Neural progenitor cell (in vitro differentiated cells): ENCODE measurements at places on chromosomes 2 and 18. TPM values are rescaled to one million over a fixed set of nuclear protein-coding genes. Genes with fewer than 3 reads are reported as not detected.

DNA sequence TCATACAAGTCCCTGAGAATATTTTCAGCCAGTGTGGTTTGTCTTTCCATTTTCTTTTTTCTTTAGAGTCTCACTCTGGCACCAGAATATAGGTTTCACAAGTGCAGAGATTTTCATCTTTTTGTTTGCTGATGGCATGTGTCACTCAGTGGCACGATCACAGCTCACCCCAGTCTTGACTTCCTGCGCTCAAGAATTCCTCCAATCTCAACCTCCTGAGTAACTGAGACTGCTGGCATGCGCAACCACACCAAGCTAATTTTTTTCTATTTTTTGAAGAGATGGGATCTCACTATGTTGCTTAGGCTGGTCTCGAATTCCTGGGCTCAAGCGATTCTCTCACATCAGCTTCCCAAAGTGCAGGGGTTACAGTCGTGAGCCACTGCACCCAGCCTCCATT lies 23.9 kb downstream of the NBEAL1 start:
- no peaks in the 10 kb centered on the region for H3K27me3 ChIP-seq
- DNase-seq: no peak
- H3K36me3 ChIP-seq: no peaks in the 10 kb centered on the region
- no peaks in the 10 kb centered on the region for H3K4me1 ChIP-seq
- no peak overlapping the region for H3K4me3 ChIP-seq

The MEX3C gene
- total RNA-seq: 67.5 and 94.7 TPM in 2 replicates

GRCh38 chr2:74201596-74201995 lies 3.2 kb downstream of the MTHFD2 start:
- H3K27ac ChIP-seq: no peak overlapping the region
- H3K4me1 ChIP-seq: peaks cover 17% of the 10 kb centered on the region
- no peaks in the 10 kb centered on the region for H3K36me3 ChIP-seq
- no peaks in the 10 kb centered on the region for H3K27me3 ChIP-seq
- H3K4me3 ChIP-seq: no peak overlapping the region
- DNase-seq: no peak

The GPR35 gene
- total RNA-seq: 0.34 and 0.74 TPM in 2 replicates

DNA sequence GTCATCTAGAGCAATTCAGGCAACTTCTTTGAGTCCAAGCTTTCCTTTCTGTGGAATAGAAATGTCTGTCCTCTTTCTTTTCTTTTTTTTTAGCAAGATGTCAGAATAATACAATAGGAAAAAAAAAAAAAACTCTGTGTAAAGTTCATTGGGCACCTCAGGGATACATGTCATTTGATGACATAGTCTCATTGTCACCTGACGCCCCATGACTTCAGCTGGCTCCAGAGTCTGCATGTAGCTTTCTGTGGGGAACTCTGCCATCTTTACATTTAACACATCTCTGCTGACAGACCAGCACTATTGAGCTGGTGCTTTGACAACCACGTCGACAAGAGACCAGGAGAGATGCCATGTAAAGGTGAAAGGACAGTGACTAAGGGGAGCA lies 172.5 kb upstream of the KLF7 start:
- H3K4me3 ChIP-seq: no peak overlapping the region
- no peak overlapping the region for H3K27ac ChIP-seq
- H3K27me3 ChIP-seq: peaks cover 14% of the 10 kb centered on the region
- DNase-seq: no peak
- H3K36me3 ChIP-seq: no peaks in the 10 kb centered on the region

GRCh38 chr2:163771596-163771995 lies 35.8 kb upstream of the FIGN start:
- no peak for DNase-seq
- no peaks in the 10 kb centered on the region for H3K27me3 ChIP-seq
- no peaks in the 10 kb centered on the region for H3K4me1 ChIP-seq
- no peak overlapping the region for H3K27ac ChIP-seq
- no peaks in the 10 kb centered on the region for H3K36me3 ChIP-seq

The CIB4 gene
- total RNA-seq: not detected in 2 replicates

GRCh38 chr2:18319987-18320386 lies 240.5 kb downstream of the RDH14 start:
- no peak overlapping the region for H3K4me3 ChIP-seq
- H3K36me3 ChIP-seq: no peaks in the 10 kb centered on the region
- H3K27ac ChIP-seq: no peak overlapping the region
- DNase-seq: no peak
- no peaks in the 10 kb centered on the region for H3K4me1 ChIP-seq

The FAM124B gene
- total RNA-seq: 0.15 TPM in 1 of 2 replicates, not detected in the other

The CPO gene
- not detected in 2 replicates for total RNA-seq

- H3K4me3 ChIP-seq: no peak overlapping the region
- no peak for DNase-seq
- H3K36me3 ChIP-seq: no peaks in the 10 kb centered on the region
- no peak overlapping the region for H3K27ac ChIP-seq
- H3K27me3 ChIP-seq: no peaks in the 10 kb centered on the region
Observed at GRCh38 chr18:78876868-78877267, 102.8 kb upstream of the SALL3 start.

The TUBA3E gene
- total RNA-seq: not detected in 2 replicates

The SNED1 gene
- 0.11 and 0.31 TPM in 2 replicates for total RNA-seq

DNA sequence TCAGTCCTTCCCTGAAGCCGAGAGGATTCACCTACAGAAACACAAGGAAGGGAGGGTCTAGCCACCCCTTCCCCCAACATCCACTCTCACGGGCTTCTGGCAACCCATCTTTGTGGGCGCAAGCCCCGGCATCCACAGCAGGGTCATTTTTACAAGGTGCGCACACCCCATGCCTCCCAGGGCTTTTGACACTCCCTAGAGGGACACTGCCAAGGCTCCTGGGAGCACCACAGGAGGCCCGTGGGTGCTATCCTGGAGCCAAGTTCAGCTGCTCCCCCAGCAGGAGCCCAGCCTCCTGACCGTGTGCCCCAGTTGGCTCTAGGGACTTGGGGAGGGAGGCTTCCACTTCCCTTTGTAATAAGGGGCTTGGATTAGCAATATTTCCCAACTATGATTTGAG lies 251.6 kb downstream of the TNS1 start:
- DNase-seq: no peak
- H3K27me3 ChIP-seq: no peaks in the 10 kb centered on the region
- no peak overlapping the region for H3K4me3 ChIP-seq
- no peaks in the 10 kb centered on the region for H3K36me3 ChIP-seq

The DHRS9 gene
- not detected in 2 replicates for total RNA-seq
